ENCODE measurements at places on chromosomes 5 and 9.

DNA sequence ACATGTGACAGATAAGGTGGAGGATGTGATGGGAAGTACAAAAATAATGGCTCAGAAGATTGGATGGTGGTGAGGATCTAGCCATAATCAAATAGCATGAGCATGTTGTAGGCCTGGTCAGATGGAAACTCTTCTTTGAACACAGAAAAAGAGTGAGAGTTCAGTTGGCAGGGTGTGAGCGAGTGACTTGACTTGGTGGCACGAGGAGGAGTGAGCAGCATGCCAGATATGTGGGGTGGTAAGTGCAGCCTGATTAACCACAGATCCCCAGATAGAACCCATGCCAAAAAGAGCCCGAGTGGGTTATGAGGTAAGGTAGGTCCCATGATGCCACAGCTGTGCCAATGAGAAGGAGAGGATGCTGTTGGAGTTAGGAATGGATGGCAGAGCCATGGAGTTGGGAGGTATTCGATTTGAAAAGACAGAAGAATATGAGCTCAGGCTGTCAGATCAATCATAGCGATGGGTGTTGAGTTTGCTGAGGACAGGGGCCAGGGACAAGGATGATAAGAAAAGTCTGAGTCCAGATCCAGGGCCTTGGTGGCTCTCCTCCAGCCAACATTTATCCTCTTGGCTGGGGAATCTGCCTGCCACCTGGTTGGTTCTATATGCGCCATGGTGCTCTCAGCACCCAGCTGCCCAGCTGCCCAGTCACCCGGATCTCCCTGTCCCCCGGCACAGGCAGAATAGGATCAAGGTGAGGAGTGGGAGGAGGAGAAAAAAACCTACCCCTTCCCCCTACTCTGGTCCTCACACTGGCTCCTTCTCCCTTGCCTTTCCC, 16.5 kb downstream of the GARNL3 start:
- DNase-seq = no peak

DNA sequence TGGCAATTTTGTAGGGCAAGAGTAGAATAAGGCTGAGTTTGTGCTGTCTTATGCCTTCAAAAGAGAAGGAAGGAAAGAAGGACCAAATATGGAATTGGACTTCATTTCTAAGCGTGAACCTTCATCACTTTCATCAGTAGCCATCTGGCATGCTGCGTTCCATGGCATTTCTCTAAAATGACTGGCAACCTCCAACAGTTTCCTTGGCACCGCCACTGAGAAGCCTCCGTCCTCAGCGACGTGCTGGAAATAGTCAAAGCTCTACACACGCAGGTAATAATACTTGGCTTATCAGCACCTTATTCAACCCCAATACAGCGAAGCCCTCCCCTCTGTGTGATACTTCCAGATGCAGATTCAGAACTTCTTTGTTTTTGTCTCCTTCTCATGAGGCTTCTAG, 169.7 kb upstream of the CD180 start:
- DNase-seq = no peak

DNA sequence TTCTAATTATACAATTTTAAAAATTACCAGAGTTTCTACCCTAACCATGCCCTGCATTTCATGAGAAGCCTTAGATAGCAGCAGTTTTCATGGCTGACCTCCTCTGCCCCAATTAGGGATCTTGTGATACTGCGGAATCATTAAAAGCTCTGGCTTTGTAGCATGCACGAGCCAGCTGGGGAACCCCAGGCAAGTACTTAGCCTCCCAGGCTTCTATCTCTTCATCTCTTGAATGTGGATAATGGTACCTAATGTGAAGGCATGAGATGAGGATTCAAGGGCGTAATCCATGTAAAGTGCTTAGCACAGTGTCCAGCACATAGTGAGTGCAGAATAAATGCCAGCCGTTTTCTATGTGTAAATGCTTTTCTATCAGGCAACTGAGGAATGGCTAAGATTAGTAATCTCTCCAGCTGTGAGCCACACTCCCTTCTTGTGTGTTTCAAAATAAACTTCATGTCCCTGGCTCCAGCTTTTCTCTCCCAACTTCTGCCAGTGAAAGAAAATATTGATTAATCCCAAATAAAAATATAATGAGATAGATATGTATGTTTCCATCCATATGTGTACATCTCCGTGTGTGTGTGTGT, 88.4 kb downstream of the APBA1 start:
- no peak for DNase-seq

DNA sequence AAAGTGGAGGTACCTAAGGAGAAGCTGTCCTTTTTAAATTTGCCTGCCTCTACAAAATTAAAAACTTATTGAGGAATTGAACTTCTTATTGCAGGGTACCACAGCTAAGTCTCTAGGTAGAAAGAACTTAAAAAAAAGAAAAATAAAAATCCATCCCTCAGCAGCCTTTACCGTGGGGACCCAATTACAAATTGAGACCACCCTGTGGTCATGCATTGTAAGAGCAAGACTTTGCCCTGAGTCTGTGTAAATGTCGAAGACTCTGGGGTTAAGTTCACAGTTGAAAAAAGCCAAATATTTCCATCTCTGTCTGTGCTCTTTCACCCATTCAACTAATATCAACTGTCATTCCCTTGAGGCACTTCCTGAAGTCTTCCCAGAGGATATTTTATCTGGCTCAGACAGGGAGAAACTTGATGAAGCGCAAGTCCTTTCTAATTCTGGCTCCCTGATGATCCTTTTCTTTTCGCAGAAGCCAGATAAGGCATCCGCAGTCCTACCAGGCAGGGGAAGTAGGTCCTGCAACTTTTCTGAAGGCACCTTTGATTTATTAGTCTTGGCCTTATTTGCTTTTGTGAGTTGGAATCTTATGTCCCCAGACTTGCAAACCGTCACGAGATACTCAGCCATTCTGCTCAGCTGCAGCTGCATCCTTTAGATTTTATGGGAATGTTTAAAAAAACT, 323.8 kb upstream of the WWC1 start:
- no peak for DNase-seq

DNA sequence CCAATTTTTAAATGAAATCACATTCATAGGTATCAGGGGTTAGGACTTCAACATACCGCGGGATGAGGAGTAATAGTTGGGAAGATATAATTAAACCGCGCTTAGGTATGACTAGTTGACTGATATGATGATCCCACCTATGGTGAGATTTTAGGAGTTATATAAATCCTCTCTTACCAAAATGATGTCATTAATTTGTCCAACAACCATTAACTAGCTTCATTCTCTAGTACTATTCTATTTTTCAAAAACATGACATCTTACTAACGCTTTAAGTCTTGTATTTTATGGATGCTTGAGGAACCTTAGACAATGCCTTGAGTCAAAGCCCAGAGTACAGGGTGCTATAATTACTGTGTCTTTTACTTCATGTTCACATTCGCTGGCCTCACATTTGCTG, 59.6 kb upstream of the PIK3R1 start:
- no peak for DNase-seq

DNA sequence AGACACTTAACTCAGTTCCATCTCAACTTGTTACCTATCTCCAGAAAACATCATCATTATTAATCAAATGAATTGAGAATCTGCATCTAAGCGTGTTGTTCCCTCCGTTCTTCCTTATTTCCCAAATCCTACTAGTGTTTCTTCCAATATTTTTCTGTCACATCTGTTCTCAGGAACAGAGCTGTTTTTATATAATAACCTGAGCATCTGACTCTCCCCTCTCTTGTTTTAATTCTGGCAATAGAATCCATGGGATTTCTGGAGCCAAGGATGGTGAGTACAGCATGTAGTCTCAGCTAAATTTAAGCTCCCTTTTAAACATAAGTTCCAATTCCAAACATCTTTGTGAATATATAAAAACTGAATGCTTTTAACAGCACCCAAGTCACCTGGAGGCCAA, 558.3 kb downstream of the DTWD2 start:
- DNase-seq = no peak

DNA sequence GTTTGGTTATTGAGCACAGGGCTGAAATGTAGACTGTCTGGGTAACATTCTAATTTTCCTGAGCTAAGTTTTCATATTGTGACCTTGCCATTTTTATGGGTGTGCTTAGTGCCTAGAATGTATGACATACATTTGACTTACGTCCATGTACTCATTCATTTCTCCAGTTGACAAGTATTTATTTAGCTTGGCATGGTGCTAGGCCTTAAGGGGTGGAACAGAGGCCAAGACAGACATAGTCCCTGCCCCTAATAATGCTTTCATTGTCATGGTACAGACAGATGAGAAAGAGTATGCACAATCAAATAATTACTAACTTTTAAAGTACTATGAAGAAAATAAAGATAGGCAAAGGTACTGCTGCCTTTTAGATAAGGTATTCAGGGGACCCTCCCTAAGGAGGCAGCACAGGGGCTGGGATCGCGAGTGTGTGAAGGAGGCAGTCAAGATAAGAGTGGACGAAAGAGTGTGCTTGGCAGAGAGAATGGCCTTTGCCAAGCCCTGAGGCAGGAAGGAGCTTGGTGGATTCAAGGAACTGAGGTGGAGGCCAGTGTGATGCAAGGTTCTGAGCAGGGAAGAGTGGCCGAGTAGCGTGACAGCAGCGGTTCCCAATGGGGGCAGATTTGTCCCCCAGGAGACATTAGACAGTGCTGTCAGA, 128.0 kb downstream of the PIP5K1B start:
- no peak for DNase-seq

DNA sequence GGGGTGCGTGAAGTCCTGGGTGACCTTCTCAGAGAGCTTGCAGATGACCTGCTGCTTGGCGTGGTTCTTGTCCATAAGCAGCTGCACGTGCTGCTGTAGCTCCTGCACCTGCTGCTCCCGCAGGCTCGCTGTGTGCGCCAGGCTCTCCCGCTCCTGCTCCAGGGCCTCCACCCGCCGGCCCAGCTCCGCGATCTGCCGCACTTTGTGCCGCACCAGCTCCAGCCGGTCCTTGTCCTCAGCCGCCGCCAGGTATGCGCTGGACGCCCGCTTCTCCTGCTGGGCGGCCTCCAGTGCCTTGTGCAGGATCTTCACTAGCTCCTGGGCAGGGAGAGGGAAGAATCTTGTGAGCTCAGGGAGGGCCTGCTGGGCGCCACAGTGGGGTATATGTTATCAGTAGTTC, 28.5 kb upstream of the CORO2A start:
- no peak for DNase-seq

DNA sequence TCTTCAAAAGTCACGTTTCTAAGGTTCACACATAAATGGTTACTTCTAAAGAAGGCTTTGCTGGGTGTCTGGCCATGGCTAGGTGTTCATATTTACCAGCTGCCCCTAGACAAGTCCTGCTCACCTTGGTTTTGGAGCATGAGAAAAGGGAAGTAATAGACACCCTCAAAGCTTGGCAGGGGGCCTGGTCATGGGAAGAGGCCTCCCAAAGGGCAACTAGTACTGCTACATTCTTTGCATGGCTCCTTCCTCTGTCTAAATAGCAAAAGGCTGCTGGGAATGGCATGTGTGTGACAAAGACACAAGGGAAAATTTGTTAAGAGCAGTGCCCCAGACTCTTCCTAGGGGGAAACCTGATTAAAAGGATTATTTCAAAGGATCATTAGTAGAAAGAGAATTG, 93.4 kb downstream of the NRG2 start:
- DNase-seq = no peak

DNA sequence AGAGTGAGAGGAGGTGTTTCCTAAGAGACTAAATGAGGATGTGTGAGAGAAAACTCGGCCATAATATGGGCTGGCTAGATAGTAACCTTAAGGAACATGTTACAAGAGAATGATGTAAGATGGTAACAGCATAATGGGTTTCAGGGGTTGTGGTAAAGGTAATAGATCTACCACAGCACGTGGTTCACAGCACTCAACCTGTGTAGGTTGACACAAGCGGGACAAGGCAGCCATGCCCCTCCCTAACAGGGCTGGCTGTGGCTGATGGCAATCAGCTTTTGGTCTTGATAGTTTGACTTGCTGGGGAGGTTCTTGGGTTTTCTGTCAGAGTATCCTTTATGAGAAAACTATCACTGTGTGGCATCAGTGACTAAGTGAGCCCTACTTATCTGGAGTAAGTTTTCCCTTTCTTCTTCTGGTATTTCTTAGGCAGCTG, 138.6 kb downstream of the TRIO start:
- no peak for DNase-seq

GRCh38 chr5:138745268-138745667, 8.0 kb upstream of the CTNNA1 start:
- DNase-seq = no peak

GRCh38 chr9:98995971-98996504, 52.3 kb downstream of the COL15A1 start:
- no peak for DNase-seq

DNA sequence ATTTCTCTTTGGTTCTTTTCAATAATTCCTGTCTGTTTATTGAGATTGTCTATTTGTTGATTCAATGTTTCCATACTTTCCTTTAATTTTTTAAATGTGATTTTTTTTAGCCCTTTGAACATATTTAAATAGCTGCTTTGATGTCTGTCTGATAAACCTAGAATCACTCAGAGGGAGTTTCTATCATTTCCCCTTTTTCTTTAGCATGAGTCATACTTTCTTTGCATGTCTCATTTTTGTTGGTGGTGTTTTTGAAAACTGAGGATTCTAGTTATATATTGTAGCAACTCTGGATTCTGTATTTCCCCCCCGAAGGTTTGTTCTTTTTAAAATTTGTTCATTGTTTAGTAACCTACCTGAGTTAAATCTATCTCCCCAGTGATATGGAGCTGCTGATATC, 24.2 kb upstream of the ZNF618 start:
- DNase-seq = no peak

DNA sequence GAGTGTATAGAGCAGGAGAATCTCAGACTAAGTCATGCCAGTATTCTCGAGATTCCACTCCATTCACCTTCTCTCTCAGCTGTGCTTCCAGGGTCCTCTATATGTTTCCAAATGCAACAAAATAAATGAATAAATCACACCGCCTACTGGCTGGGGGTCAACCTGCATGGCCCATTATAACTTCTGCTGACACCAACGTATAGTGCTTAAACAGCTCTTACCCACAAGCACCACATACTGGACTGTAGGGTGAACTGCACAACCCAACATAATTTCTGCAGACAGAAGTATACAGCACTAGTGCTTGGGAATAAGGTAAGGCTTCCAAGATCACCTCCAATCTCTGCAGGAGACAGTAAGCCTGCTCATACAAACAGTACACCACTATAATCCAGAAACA, 33.1 kb upstream of the HTR4 start:
- DNase-seq = no peak

DNA sequence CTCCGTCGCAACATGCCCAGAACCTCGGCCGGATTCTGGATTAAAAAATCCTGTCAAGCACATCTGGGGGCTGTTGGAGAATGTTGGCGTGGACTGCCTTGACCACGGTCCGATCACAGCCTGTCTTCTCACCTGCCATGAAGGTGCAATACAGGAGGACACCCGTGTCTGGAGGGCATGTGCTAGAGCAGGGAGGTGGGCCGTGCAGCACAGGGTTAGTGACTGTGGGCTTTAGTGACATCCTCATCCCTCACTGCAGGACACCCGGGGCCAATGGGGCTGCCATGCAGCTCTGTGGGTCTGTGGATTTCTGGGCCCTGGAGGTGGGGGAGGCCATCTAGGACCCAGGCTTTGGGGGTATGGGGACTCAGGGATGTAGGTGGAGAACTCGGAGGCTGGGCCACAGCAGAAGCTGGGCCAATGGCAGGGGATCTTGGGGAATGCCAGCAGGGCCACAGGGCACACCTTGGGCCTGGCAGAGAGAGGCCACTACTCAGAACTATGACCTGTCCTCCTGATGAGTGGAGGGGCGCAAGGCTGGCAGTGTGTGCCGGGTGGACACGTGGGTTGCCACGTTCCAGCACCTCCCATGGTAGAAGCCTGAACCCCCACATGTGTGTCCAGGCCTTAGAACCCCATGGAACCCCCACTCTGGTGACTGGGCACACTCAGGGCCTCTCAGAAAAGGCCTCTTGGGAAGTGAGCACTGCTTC, 23.3 kb downstream of the ZDHHC11B start:
- DNase-seq = no peak

GRCh38 chr9:134867917-134868750, 12.5 kb upstream of the FCN2 start:
- DNase-seq = no peak

All from LoVo (cell line).